ENCODE measurements at places on chromosomes 11 and 22.

- DNase-seq, result no peak
Measured at GRCh38 chr22:50056214-50056972, 1.7 kb downstream of the TTLL8 start.

GRCh38 chr11:132402071-132402684 is 1031.8 kb downstream of the NTM start:
- no peak for DNase-seq

- no peak for DNase-seq
Measured at GRCh38 chr11:121228851-121229250, 63.7 kb upstream of the SC5D start.

DNA sequence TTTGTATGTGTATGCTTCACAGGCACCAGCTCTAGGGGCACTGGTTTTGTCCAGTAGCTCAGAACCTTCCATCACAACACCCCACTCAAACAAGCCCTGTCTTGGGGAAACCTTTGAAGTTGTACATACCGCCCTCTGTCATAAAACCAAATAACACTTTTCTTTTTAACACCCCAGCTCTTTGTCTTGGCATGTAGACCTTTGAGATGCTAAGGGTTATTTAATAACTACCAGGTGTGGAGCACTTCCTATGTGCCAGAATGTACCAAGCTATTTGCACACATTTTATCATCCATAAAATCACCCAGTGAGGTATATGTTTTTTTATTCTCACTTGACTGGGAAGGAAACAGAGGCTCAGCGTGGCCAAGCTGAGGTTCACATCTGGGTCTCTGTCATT is 50.6 kb downstream of the CYB5R2 start:
- no peak for DNase-seq

- no peak for DNase-seq
Measured at GRCh38 chr22:27022274-27022895, 365.0 kb downstream of the MIAT start.

GRCh38 chr11:63874511-63874910 is 35.6 kb downstream of the MARK2 start:
- DNase-seq, result no peak

DNA sequence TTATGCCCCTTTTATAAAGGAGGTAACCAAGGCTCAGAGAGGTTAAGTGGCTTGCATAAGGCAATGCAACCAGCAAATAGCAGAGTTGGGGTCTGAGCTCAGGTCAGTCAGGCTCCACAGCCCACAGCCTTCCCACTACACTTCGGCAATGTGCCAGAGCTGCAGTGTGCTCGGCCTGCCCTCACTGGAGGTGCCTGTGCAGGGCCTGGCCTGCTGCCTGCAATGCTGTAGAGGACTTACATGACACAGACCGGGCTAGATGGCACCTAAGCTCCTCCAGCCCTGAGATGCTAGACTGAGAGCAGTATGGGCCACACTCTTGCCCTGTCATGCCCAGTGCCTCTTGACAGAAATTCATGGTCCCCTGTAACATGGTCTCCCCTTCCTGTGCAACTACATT is 49.8 kb downstream of the SERPINH1 start:
- DNase-seq, result no peak

DNA sequence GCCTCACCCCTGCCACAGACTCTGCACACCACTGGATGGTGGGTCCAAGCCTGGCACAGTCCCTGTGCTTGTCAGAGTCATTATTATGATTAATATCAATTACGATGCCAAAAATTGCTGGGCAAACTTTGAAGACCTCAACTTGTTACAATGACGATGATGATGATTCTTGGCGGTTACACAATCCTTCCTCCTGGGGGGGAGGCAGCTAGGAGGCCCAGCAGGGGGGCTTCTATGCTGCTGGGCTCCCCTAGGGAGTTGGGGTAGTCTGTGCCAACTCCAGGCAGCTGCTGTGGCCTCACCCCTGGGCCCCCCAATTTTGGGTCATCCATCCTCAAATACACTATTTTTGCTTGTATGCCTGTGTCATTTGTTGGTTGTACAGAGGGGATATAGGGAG is 12.0 kb downstream of the SLC35E4 start:
- DNase-seq, result no peak

DNA sequence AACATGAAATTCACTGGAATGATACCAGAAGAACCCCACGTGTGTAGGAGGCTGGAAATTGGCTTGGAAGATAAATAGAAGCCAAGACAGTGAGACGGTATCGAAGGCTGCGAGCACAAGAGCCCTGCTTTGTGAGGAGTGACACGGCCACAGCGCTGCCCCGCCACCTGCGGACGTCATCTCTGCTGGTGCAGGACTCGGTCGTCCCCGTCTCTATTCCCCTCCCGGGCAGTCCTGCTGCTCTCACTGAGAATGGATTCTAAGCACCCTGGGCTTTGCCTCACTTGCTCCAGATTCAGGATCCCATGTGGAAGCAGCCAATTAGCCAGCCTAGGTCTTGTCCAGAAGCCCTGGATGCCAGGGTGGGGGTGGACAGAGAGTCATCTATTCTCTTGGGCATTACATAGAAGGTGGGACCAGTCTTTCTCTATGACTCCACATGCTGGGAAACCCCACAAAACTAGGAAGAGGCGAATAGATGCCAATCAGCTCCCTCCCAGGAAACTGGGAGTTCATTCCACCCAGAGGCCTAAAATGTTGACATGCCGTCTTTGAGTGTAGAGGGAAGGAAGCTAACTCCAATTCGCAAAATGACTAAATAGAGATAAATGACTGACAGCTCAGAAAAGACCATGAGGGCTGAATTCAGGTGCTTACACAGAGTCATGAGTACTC is 25.1 kb downstream of the APOL3 start:
- no peak for DNase-seq

- DNase-seq, result no peak
Measured at GRCh38 chr22:38138961-38139360, 28.5 kb upstream of the BAIAP2L2 start.

All from activated CD4-positive, alpha-beta T cell treated with anti-CD3 and anti-CD28 coated beads, Interleukin-2, amount 50 U/mL, for 1 hour (primary cell).